Natural killer cell (primary cell): ENCODE measurements at places on chromosomes 13 and 19. TPM values are rescaled to one million over a fixed set of nuclear protein-coding genes. Genes with fewer than 3 reads are reported as not detected.

Gene CLEC4G
- not detected for total RNA-seq

Gene NR2F6
- total RNA-seq = 4.2 TPM

DNA sequence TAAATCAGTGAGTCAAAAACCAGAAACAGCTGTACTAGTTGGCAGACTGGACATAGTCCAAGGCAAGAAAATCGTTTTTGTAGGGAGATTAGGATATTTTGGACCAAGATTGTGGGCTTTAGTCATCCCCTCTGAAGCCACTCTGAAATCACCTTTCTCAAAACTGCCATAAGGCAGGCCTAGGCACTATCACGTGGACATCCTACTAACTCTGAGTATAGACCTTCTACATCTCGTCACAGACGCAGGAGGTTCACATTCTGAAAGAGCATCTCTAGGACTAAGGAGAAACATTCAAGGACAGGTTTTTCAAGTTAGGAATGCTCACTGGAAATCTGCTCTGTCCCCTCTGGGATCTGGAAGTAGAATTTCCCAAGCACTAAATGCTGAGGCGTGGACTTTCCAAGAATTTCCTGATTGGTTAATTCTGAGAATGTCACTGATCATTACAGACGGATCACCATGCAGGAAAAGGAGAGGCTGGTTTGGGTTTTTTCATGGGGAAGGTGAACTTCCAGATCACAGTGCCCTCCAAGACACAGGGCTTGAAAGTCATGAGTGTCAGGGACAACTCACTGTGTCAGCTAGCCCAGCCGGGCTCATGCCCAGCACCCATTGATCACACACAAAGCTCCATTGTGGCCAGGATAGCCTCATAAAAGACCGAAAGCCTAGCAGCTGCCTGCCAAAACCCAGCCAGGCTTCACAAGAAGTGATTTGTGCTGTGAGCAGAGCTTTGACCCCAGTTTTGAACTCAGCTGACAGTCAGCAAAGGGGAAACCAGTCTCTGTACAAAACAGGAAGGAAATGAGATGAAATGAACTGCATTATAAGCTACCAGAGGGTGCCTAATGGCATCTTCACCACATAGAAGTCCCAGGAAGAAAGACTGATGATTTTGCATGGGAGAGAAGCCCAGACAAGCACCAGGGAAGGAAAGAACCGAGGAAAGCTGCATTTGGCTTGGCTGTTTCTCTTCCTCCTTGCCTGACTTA is 2.7 kb upstream of the RUBCNL start:
- DNase-seq = peak; percentile 28

DNA sequence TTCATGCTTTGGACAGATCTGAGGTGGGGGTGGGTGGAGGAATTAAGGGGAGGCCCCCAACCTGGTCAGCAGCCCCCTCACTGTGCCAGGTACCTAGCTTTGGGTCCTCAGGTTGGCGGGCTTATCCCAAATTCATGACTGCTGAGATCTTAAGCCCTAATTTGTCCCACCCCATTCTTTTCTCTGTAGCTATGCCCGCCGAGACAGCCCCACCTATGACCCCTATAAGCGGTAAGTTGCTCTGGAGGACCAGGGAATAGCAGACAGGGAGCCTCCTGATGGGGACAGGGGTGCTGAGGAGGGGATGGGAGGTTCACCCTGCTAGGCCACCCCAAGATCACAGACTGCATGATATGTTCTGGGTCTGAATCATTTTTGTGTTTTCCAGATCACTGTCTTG is 14.3 kb downstream of the ZNF296 start:
- no peak for DNase-seq

DNA sequence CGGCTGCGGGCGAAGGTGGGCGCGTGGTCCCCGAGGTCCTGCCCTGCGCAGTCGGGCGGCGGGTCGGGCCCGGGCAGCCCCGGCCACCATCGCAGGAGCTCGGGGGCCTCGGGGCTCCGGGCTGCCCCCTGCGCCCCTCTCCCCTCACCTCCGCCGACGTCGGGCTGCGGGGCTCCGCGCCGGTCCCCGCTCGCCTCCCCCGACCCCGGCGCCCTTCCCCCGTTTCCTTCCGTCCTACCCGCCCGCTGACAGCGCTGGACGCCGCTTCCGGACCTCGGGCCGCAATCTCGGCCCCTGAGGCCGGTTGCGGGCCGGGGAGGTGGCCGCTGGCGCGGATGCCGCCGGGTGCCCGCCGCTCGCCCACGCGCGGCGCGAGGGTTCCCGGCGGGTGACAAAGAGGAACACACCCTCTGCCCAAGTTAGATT is 720 bp downstream of the FARP1 start:
- no peak for DNase-seq

- DNase-seq = peak; percentile 89
Measured at GRCh38 chr13:24618011-24618955, 61.9 kb upstream of the ATP12A start.

GRCh38 chr13:35485424-35485823 is 8.9 kb upstream of the MAB21L1 start:
- DNase-seq = no peak

DNA sequence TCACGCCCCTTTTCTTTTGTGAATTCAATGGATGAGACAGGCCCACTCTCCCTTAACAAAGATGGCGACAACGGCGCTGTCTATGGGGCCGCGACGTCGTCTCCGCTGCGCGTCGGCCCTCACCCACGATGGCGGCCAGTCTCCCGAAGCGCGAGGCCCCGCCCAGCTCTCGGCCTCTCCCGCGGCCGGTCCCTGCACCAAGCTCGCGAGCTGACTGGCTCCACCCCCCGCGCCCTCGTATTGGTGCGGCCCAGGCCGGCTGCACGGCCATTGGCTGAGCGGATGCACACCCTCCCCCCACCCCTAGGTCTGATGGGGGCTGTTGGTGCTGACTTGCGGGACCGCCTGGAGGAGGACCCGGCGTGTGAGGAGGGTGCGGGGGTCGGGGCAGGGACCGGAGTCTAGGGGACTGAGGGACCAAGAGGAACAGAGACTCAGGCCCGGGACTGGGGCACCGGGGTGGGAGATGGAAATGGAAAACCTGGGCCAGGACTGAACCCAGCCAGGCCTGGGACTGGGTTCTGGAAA is 4.8 kb downstream of the SPHK2 start:
- DNase-seq = peak; percentile 97
